ENCODE measurements at places on chromosomes 2 and 18.

- DNase-seq: no peak
Measured at GRCh38 chr2:33225350-33225749, 251.1 kb upstream of the RASGRP3 start.

GRCh38 chr2:149080971-149081370 lies 42.5 kb downstream of the LYPD6B start:
- no peak for DNase-seq

DNA sequence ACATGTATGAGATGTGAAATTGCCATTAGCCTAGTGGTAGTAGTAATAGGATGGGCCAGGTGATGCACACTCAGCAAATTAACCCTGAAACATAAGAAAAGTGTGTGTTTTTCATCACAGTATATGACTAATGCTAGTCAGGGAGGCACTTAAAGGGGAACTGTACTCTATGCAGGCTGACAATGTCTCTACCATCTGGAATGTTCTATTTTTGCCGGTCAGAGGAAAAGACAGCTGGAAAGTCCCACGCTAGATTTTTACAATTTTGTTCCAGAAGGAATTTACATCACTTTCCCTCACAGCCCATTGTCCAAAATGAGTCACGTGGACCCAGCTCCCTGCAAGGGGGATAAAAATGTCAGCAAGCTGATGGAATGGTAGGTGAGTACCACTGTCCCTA lies 746.3 kb upstream of the CHAC2 start:
- DNase-seq: no peak

DNA sequence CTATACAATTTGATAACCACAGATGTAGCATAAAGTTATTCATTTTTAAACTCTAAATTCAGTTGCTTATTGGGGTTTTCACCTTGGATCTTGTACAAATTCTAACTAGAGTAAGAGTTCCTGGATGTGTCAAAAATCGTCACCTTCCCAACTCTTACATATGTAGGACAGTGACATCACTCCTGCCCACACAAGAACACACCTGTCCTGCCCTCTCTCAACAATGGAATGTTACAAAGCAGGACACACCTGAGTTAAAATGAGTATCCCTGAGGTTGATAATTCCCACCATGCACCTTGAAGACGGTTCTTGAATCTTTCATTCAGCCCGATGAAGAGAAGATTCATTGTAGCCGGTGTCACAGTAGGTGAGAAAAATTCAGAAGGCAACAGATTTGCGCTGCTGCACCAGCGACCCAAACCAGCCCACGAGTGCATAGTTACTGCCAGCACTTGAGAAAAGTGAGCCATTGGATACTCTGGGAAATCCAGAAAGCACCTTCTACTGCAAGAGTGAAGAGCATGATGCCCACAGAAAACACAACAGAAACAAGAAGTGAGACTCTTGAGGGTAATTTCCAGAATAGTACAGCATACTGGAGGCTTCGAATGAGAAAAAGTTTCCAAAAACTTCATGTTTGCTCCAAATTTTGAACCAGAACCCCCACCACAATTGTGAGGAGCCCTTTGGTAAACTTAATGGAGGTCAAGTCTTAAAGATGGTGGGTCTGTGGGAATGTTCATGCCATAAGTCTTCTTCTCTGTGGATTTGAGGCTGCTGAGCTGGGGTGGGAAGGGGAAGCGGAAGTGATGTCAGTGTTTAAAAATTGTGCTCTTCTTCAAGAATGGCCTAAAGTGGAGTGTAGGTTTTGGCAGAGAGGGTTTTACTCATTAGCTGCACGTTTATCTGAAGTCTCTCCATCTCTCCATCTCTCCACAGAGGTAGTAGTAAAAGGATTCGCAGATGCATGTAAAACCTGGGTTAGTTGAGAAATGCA lies 34.7 kb upstream of the ADAM23 start:
- no peak for DNase-seq

DNA sequence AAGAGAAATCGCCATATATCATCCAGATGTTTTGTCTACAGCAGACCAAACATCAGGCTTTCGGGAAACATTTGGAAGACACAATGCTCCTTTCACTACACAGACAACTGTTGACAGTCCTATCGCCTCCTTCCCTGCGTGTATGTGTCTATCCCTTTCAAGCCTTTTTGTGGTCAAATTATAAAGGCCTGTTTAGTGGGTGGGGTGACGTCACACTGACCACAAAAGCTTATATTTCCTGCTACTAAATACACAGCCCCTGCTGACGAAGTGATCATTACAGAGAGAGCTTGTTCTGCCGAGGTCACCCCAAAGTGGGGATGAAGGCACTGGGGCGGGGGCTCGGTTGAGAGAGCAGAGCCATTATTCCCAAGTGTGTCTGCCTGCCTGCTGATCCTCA lies 302.7 kb upstream of the TNP1 start:
- no peak for DNase-seq

GRCh38 chr2:223954401-223954800 lies 2.9 kb upstream of the MRPL44 start:
- DNase-seq: no peak

- no peak for DNase-seq
Measured at GRCh38 chr2:222973733-222974132, 78.3 kb upstream of the KCNE4 start.

DNA sequence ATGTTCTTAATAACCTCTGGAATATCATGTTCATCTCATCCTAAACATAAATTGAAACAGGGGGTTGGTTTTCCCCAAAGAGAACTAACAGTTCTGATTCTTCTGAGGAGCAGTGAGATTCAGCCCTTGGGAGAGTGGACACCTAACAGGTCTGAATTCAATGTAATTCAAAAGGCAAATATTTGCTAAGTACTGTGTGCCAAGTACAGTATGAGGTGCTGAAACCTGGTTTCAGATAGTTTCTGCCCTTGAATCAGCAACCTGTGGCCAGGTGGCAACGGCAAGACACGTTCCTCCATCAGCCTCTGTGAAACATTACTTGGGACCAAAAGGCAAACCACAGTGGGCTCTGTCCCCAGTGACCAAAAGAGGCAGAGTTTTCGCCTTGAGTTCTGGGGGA lies 1.3 kb downstream of the LRRC30 start:
- no peak for DNase-seq

GRCh38 chr2:169822036-169822435 lies 2.7 kb downstream of the METTL5 start:
- no peak for DNase-seq

DNA sequence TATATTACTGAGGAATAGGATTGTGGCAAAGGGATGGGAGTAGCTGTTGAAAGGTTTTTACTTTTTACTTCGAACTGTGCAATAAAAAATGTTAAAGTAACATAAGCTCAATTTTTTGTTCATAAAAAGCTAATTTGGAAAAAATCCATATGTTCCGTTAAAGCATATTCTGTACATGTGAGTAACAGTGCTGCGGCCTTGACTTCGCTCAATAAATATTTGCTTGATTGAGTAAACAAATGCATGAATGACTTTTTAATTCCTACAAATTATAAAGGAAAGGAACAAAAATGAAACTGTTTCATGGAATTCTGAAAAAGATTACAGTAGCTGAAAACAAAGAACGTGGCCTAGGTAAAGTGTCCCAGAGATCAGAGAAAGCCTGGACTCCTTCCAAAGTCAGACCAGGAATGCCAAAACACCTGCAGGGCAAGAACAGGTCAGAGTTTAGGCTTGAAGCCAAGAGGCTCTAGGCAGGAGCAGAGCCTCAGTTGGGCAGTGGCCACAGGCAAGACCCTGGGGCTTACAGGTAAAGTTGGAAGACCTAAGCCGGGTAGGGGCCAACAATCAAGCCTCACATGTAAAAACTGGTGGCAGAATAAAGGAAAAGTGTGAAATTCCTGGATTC lies 44.3 kb upstream of the FIGN start:
- DNase-seq: no peak

- peak; percentile 31 for DNase-seq
Measured at GRCh38 chr2:100563407-100564247, 834 bp downstream of the PDCL3 start.

- DNase-seq: no peak
Measured at GRCh38 chr2:34104601-34105000, 505.5 kb upstream of the FAM98A start.

- DNase-seq: no peak
Measured at GRCh38 chr2:46009772-46010171, 287.4 kb upstream of the EPAS1 start.

DNA sequence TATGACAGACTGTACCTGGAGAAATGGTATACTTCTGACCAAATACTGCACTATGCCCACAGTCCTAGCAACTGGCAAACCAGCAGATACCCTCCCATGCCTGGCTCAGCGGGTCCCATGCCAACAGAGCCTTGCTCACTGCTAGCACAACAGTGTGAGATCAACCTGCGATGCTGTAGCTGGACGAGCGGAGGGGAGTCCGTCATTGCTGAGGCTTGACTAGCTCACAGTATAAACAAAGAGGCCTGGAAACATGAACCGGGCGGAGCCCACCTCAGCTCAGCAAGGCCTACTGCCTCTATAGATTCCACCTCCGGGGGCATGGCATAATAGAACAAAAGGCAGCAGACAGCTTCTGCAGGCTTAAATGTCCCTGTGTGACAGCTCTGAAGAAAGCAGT lies 93.2 kb upstream of the CAB39 start:
- DNase-seq: no peak

- DNase-seq: no peak
Measured at GRCh38 chr18:22283116-22283395, 113.7 kb downstream of the GATA6 start.

DNA sequence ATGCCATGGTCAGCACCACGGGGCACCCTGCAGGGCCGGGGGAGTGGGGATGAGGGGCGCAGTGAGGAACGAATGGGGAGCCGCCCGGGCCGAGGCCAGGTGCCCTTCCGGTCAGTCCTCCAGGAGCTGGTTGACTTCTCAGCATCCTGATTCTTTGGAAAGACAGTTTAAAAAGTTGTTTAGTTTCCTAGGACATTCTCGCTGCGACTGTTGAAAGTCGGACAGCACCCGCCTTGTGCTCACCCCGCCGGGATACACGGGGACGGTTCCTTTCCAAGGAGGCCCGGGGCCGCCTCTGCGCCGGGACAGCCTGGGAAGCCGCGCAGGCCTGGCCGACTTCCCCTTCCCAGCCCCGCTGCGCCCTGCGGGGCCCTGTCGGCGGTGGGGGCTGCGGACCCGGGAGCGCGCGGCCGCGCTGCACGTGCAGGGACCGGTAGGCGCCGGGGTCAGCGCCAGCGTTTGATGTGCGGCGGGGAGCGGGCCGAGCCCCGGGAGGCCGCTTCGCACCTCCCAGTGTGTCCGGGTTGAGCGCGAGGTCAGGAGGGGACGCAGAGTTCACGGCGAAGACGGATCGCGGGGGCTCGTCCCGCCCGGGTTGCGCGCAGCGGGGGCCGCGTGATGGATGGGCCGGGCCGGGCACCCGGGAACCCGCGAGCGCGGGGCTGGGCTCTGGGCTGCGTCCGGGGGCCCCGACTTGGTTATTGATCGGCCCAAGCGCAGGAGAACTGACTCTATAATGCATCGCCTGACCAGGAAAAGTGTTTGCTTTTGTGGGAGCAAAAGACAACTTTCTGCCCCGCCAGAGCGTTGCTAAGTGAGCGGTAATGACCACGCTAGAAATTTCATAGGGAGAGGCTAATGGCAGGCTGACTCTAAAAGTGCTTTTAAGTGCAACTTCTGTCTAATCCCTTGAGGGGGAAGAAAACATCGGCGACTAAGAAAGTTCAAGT lies 28.0 kb upstream of the SMIM21 start:
- peak; percentile 32 for DNase-seq

GRCh38 chr2:217994776-217995274 lies 8.0 kb downstream of the TNS1 start:
- DNase-seq: no peak

DNA sequence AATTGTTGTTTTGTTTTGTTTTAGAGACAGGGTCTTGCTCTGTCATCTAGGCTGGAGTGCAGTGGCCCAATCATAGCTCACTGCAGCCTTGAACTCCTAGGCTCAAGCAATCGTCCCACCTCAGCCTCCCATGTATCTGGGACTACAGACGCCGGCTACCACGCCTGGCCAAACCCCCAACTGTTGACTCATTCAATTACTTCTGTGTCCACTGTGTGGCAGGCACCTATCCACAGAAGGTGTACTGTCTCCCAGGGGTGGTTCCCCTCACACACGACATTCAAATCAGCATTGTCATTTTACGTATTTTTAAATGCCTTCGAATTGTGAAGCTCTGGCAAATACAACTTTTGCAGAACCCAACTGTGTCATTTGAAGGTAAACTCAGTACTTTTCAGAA lies 188.0 kb upstream of the REV1 start:
- no peak for DNase-seq

GRCh38 chr2:86414996-86415395 lies 26.2 kb upstream of the KDM3A start:
- no peak for DNase-seq

- DNase-seq: no peak
Measured at GRCh38 chr2:174263997-174264396, 15.7 kb upstream of the OLA1 start.

DNA sequence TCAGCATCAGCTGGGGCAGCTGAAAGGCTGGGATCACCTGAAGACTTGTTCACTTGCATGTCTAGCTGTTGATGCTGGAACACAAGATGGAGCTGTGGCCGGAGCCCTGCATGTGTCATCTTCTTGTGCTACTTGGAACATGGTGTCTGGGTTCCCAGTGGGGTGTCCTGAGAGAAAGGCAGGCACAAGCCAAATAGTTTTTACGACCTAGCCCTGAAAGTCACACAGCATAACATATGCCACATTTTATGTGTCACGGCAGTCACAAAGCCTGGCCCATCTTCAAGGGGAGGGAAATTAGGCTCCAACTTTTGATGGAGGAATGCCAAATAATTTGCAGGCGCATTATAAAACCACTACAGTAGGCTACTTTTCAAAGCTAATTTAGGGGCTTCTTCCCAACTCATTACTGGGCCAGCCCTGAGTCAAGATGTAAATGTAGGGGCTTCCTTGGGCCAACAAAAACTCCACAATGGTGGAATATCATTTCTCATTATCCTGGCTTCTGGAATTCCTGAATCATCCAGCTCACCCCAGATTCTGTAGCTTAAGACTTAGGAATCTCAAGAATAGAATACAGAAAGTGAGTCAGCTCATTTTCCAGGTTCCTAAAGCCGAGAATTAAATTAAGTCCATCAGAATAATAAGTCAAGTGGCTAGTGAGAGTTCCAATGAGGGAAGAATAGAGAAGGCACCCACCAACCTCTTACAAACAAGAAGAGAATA lies 543.0 kb downstream of the TNS1 start:
- DNase-seq: no peak

DNA sequence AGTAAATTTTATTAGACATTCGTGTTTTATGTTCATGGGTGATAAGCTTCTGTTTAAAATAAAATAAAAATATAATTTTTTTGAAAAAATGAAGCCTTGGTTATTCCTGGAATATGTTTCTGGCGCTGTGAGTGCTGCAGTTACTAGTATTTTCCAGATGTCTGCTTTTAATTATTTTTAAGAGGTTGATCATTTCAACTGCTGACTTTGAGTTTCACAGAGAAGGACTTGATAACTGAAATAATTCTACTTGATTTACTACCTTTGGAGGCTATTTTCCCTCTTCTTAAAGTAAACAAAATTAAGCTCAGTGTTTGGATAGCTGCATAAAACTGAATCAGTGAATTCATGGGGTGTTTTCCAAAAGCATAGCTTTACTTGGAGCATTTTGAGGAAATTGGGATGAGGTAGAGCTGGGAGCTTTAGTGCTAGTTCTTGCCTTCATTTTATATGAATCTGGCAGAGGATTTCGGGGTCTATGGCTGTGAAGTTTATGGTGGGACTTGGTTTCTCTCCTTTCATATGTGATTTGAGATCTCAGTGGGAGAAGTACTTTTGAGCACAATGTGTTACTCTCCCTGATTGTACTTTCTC lies 666.5 kb downstream of the DCDC2C start:
- DNase-seq: no peak

GRCh38 chr2:61318553-61318952 lies 152.3 kb downstream of the USP34 start:
- no peak for DNase-seq

- DNase-seq: no peak
Measured at GRCh38 chr2:206225435-206226232, 48.8 kb upstream of the ZDBF2 start.

Data from ovary (tissue), 10 donors.